Stimulated activated CD8-positive, alpha-beta memory T cell treated with anti-CD3 and anti-CD28 coated beads, Interleukin-4, amount 100 ng/mL, for 4 hours (primary cell): ENCODE measurements at places on chromosomes 3 and 15.

DNA sequence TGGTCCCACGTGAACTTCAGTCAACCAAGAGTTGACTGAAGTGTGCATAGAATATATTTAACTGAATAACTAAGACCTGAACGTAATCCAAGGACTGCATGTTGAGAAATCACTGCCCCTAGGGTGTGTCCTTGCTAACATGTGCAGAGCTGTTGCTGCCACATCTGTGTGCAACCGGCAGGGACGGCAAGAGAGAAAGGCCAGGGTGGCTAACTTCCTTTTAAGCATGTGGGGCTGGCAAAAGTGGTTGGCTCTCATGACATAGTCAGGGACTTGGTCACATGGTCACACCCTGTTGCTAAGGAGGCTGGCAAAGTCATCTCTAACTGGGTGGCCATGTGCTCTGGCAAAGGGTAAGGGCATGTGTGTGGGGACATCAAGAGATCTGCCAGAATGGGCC lies 52.4 kb downstream of the GASK1A start:
- DNase-seq: no peak

- DNase-seq: no peak
Measured at GRCh38 chr3:196962108-196962929, 6.3 kb downstream of the PIGZ start.

- no peak for DNase-seq
Measured at GRCh38 chr3:185330644-185331043, 32.3 kb upstream of the MAP3K13 start.

DNA sequence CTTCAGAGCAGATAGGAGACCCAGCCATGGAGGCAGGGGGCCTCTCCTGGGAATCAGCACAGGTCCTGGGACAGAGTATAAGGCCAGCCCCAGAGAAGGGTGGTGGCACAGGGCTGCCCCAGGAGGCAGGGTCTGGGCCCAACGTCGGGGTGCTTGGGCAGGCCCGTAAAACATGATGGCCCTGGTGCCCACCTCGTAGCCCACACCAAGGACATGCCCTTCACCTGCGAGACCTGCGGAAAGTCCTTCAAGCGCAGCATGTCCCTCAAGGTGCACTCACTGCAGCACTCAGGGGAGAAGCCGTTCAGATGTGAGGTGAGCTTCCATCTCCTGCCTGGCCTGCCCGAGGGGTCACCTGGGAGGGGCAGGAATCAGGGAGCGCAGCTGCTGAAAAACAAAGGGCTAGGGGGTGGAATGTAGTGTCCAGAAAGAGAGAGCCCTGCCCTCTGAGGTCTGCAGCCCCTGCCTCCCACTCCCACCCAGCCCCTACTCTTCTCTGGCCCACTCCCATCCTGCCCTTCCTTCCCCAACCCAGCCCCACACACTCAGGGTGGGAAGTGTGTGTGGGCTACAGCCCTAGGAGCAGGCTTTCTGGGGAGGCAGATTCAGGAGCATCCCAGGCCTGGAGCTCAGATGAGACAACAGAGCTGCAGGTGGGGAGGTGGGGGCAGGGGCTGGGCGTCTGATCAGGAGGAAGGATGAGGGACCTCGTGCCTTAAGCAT lies 9.5 kb downstream of the ZBTB47 start:
- DNase-seq: no peak

GRCh38 chr3:33461097-33461496 lies 20.9 kb upstream of the UBP1 start:
- no peak for DNase-seq

GRCh38 chr3:49358217-49358883 lies at the start of gene GPX1:
GPX1 (minus strand) TSS chr3:49358353; CDS start chr3:49358278, 75 bp downstream.
- DNase-seq: peak; percentile 51

- no peak for DNase-seq
Measured at GRCh38 chr3:126834596-126835471, 130.8 kb downstream of the CHCHD6 start.

- DNase-seq: no peak
Measured at GRCh38 chr3:178439504-178439903, 96.7 kb upstream of the KCNMB2 start.

DNA sequence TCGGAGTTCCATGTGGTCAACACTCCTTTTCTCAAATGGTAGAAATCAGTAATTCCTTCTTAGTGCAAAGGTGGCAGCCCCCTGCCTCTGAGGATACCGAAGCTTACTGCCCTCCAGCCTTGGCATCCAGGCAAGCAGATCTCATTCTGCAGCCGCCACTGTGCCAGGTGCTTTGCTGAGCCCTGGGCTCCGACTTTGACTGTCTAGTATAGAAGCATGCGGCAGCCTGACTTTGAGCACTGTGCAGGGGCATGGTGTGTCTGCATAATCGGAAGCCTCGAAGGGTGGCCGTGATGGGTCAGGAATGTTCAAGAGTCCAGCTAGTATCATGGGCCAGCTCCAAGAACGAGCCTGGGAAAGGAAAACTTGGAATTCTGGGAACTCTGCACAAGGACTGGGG lies 39.7 kb downstream of the ABTB1 start:
- no peak for DNase-seq

- no peak for DNase-seq
Measured at GRCh38 chr3:47404955-47405790, 24.4 kb downstream of the PTPN23 start.

DNA sequence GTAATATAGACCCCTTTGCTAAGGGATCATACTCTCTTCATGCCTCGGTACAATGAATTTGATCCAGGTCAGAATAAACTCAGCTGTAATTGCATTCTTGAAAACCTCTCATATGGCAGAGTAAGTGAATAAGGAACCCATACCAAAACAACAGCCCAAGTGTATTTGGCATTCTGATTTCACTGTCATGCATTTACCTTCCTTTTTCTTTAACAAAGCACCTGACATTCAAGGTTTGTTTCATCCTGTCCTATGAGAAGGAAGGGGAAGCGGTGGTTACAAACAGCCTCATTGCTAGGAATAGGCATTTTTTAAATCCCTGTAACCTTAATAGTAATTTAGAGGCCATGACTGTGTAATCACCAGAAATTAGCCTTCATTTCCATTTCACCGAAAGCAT lies 97.1 kb downstream of the LSAMP start:
- no peak for DNase-seq

GRCh38 chr15:60932051-60932915 lies 296.8 kb downstream of the RORA start:
- DNase-seq: peak; percentile 5

GRCh38 chr3:194312186-194312742 lies 38.9 kb downstream of the CPN2 start:
- DNase-seq: no peak

GRCh38 chr15:65204931-65205660 lies 6.2 kb downstream of the CILP start:
- DNase-seq: no peak

DNA sequence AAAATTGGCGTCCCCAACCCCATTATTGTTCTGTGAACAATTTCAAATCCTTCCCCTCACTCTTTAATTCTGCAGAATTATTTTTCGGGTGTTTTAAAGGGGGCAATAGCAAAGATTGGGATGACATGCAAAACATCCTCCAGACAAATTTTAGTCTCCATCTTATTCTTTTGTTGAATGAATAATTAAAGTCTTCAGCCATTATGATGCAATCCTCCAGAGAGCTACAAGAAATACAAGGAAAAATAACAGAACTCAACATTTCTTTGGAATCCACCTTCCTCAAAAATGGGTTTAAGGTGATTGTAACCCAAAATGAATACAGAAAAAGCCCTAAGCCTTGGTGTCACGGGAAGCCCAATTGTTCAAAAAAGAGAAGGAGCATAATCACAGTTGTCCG lies 49.9 kb downstream of the FOXP1 start:
- DNase-seq: no peak

DNA sequence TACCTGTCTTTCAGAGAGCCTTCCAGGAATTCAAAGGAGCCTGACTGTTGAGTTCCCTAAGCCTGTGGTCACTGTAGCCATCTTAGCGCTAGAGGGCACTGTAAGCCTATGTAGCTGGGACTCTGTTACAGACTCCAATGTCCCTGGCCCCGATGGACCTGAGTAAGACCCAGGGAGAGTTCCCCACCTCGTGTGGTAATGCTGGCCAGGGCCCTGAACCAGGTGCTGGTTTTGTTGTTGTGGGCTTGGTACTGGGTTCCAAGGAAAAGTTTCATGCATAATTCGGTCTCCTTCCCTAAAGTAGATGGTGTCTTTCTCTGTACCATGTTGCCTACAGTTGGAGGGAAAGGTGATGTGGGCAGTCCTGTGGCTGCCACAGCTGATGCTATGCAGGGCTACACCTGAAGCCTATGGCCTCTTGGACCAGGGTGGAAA lies 32.4 kb downstream of the CDAN1 start:
- peak; percentile 19 for DNase-seq

GRCh38 chr3:11188231-11188630 lies 33.9 kb downstream of the HRH1 start:
- no peak for DNase-seq

DNA sequence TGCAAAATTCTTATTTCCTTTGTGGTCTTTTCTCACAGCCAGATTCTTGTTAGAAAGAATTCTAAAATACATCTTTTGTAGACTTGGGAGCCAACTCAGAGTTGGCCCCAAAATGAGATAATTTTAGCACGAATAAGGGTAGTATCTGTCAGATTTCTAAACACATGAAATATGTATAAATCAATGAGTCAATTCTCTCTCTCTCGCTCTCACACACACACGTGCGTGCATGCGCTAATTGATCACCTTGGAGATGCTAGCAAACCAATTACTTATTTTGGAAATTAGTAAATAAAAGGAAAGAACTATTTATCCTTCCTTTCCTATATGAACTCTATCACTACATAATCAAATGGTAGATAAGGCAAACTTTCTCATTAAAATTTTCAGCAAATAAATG lies 32.9 kb upstream of the PIK3R4 start:
- no peak for DNase-seq

DNA sequence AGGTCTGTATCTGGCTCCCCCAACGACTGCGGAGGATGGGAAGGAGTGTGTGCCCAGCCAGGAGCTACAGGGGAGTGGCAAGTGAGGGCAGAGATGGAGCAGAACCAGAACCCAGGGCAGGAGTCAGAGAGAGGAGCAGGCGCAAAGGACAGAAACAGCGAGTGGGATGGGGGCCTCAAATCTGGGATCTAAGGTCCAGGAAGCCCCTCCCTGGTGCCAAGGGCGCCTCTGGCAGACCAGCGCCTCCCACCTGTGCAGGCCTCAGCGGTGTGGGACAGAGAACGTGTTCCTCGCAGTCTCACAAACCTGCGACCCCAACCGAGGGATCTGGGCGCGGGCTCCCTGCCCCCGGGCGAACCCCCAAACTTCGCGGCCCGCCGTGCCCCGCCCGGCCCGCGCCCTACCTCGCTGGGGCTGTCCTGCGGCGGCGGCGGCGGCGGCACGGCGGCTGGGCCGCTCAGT lies 301 bp downstream of the PCBP4 start:
- DNase-seq: no peak

DNA sequence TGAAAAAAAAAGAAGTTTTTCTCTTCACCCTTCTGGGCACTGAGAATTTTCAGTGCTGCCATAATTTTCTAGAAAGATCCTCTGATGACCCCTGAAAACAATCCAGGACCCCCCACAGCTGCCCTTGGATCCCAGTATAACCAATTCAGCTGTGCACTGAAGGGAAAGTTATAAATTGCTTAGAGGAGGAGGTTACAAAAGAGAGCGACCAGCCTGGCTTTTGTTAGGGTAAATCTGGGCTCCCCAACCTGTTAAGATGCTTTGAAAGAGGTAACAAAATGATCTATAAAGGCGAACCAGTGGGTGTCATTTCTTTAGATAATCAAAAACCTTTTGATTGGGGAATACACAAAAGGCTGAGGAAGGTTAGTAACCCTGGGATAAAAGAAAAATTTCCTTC lies 407.9 kb upstream of the ATP11B start:
- DNase-seq: no peak

DNA sequence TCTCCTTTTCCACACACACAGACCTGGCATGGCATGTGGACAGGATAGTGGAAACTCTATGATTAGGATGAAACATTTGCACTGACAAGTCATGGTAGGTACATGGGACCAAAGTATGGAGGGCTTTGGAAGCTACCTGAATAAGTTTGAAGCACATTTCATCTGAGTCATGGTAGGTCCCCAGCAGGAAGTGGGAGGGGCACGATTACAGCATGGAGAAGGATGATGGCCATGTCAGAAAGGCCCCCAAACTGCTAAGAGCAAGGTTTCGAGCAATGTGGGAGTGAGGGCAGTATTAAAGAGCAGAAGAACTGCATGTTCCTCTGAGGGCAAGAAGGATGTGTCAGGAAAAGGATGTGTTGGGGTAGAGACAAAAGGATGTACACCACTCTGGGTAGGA lies 51.5 kb upstream of the CSTA start:
- DNase-seq: no peak

GRCh38 chr3:88141458-88142083 lies 8.2 kb upstream of the C3orf38 start:
- DNase-seq: no peak

- DNase-seq: no peak
Measured at GRCh38 chr3:51403675-51404074, 12.6 kb downstream of the RBM15B start.

GRCh38 chr15:30878515-30878914 lies 25.2 kb upstream of the FAN1 start:
- DNase-seq: no peak

- no peak for DNase-seq
Measured at GRCh38 chr3:134791992-134792391, 3.1 kb upstream of the EPHB1 start.

DNA sequence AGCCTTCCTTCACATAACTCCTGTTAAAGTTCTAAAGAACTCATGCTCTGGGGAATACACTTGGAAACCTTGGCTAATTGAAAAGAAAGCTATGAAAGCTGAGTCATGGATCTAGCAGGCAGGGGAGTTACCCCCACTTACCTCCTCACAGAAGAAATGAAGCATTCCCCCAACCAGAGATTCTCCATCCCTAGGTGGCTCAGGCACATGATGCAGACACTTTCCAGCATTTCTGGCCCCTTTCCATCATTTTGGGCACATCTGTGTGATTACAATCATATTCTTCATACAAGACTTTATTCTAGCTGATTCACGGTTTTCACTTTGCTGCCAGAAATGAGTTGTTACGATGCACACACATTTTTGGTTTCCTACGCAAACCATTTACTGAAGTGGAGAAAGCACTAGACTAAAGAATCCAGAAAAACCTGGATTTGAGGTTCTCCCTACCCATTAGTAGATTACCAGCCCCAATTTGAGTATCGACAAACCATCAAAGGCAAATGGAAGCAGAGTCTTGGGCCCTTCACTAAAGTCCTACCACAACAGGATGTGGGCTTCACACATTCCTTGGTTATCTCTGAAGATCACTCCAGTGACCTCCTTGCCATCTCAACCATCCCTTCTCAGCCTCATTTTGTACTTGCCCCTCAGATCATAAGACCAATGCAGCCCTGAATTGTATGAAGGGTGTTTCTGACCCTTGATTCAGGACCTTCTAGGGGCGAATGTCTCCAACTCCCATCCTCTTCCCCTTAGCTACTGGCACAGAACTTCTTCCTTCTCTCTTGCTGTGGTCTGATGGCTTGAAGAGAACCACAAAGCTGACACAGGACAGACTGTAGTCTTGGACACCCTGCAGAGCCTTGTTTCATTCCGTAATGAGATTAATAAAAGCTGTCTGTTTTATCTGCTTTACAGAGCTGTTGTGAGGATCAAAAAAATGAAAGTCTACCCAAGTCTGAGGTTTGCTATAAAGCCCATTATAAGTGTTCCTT lies 42.5 kb upstream of the SNRK start:
- no peak for DNase-seq

- DNase-seq: no peak
Measured at GRCh38 chr3:50609763-50610085, 1.9 kb downstream of the CISH start.

- no peak for DNase-seq
Measured at GRCh38 chr3:71219744-71220638, 363.5 kb downstream of the FOXP1 start.
